ENCODE measurements at places on chromosomes 7 and 10.

DNA sequence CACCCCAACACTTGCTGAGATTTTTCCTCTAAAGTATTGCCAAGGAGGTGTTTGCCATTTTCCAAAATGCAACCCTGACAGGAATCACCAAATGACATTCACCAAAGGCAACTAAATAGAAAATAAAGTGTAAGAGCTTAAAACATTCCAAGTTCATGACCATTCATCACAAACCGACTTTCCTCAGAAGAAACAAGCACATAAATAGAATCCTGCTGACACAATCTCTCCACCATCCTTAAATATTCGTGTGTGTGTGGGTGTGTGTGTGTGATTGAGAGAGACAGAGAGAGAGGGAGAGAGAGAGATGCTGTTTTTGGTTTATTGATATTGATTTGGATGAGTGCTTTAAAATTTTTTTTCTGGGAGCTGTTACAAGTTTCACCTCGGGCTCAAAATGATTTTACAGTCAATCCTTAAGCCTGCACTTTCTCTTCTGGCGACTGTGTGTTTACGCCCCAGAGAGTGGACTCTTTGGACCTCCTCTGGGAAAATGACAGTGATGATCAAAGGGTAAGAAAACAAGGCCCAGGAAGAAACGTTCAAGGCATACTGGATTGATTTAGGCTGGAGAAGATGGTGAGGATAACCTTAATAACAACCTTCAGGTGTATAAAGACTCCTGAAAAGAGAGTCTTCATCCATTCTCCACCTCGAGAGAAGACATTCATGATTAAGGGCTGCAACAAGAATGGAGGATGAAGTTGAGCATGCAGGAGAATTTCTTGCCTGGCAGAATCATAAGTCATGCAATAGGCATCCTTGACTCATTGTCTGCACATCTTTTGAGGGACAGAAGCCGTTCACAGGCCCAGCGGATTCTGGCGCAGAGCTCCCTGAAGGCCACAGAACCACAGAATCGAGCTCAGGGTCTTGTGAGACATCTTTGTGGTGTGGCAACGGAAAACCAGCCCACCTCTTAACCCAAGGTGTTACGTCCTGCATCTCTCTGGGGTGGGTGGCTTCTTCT, 104.4 kb upstream of the FGFR2 start:
- no peaks in the 10 kb centered on the region for H3K27me3 ChIP-seq
- no peak overlapping the region for H3K27ac ChIP-seq
- DNase-seq, result no peak

DNA sequence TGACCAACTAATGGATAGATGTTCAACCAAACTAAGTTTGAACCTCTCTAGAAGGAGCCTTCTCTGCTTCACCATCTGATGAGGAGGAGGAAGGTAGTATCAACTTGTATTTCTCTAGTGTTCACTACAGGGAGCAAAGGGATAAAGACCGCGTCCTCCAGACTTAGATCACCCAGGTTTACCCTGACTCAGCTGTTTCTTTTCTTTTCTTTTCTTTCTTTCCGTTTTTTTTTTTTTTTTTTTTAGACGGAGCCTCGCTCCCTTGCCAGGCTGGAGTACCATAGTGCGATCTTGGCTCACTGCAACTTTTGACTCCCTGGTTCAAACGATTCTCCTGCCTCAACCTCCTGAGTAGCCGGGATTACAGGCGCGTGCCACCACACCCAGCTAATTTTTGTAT, 59.8 kb downstream of the C10orf105 start:
- H3K27me3 ChIP-seq, result no peaks in the 10 kb centered on the region
- H3K27ac ChIP-seq, result no peak overlapping the region
- no peak for DNase-seq
- H3K4me3 ChIP-seq, result no peak overlapping the region
- H3K4me1 ChIP-seq, result peaks cover 24% of the 10 kb centered on the region

GRCh38 chr10:123522702-123523312, 143.3 kb upstream of the GPR26 start:
- H3K27ac ChIP-seq, result no peak overlapping the region
- no peaks in the 10 kb centered on the region for H3K4me1 ChIP-seq
- no peak for DNase-seq
- H3K36me3 ChIP-seq, result no peaks in the 10 kb centered on the region
- H3K27me3 ChIP-seq, result no peaks in the 10 kb centered on the region

- H3K27ac ChIP-seq, result no peak overlapping the region
- no peaks in the 10 kb centered on the region for H3K36me3 ChIP-seq
- no peak overlapping the region for H3K4me3 ChIP-seq
- H3K4me1 ChIP-seq, result no peaks in the 10 kb centered on the region
These were observed 36.4 kb downstream of the JAKMIP3 start for GRCh38 chr10:132102071-132102716.

- H3K27ac ChIP-seq, result no peak overlapping the region
- no peak overlapping the region for H3K4me3 ChIP-seq
- H3K4me1 ChIP-seq, result no peaks in the 10 kb centered on the region
- no peaks in the 10 kb centered on the region for H3K27me3 ChIP-seq
These were observed 50.0 kb upstream of the PTER start for GRCh38 chr10:16386855-16387254.

- H3K27me3 ChIP-seq, result no peaks in the 10 kb centered on the region
- no peak overlapping the region for H3K4me3 ChIP-seq
- H3K4me1 ChIP-seq, result no peaks in the 10 kb centered on the region
- DNase-seq, result no peak
- H3K27ac ChIP-seq, result no peak overlapping the region
These were observed 295.2 kb downstream of the FRMD4A start for GRCh38 chr10:14035506-14035905.

DNA sequence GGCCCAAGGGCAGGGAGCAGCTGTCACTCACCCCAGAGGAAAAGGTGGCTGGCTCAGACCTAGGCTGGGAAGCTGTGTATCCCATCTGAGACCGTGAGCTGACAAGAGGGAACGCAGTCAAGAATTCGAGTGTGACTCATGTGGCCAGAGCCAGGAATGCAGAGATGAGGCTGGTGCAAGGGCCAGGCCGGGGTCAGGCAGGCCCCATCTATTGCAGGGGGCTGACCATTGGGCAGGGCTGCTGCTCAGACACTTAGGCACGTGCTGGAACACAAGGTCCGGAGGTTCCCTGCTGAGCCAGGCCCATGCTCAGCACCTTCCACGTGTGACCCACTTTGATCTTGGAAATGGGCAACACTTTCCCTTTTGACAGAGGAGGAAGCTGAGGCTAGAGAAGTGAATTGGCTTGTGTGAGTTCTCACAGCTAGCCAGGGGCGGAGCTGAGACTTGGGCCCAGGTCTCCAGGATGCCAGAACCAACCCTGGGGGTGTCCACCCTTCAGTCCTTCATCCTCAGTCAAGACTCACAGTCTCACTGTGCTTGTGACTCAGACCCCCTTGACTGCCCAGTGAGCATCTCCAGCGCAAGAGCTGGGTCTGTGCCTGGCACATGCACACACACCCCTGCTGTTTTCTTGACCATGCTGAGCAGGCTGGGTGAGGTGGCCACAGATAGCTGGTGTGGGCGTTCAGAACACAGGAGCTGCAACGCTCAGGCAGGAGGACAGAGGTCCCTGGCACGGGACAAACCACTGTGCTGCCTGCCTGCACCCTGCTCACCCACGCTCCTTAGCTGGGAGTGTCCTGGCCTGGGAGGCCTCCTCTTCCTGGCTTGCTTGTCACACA, 47.6 kb upstream of the PPIF start:
- no peaks in the 10 kb centered on the region for H3K27me3 ChIP-seq
- H3K36me3 ChIP-seq, result peaks cover 31% of the 10 kb centered on the region
- no peak for DNase-seq
- H3K4me3 ChIP-seq, result no peak overlapping the region

- no peaks in the 10 kb centered on the region for H3K4me1 ChIP-seq
- H3K27ac ChIP-seq, result no peak overlapping the region
- no peaks in the 10 kb centered on the region for H3K27me3 ChIP-seq
- no peak for DNase-seq
These were observed 29.1 kb downstream of the UBE2H start for GRCh38 chr7:129923709-129924108.

- no peak for DNase-seq
- no peak overlapping the region for H3K4me3 ChIP-seq
- no peaks in the 10 kb centered on the region for H3K27me3 ChIP-seq
- H3K36me3 ChIP-seq, result no peaks in the 10 kb centered on the region
These were observed 225.1 kb upstream of the GRB10 start for GRCh38 chr7:51007551-51008505.
